ENCODE measurements at places on chromosomes 3 and 15. TPM values are rescaled to one million over a fixed set of nuclear protein-coding genes. Genes with fewer than 3 reads are reported as not detected.

The CLDN11 gene
- total RNA-seq = 0.69 TPM

The CCR4 gene
- total RNA-seq = not detected

The HIGD2B gene
- total RNA-seq = under 0.01 TPM

The LRRC28 gene
- total RNA-seq = 21.6 TPM

The ARID3B gene
- 2.0 TPM for total RNA-seq

The GOLGA6A gene
- 0.46 TPM for total RNA-seq

The ANKRD63 gene
- total RNA-seq = not detected

The KCNMB3 gene
- 1.4 TPM for total RNA-seq

The CNTN3 gene
- under 0.01 TPM for total RNA-seq

The TADA3 gene
- total RNA-seq = 58.8 TPM

The C3orf22 gene
- not detected for total RNA-seq

The GOLGA8Q gene
- 0.62 TPM for total RNA-seq

The LRRC34 gene
- 10.2 TPM for total RNA-seq

The CCR8 gene
- not detected for total RNA-seq

The CNOT10 gene
- total RNA-seq = 35.2 TPM

The AZI2 gene
- total RNA-seq = 70.3 TPM

The ARHGEF26 gene
- total RNA-seq = 16.7 TPM

The C3orf70 gene
- 7.6 TPM for total RNA-seq

The ACTRT3 gene
- total RNA-seq = 3.8 TPM

The ATP11B gene
- 85.9 TPM for total RNA-seq

The NEK10 gene
- 1.3 TPM for total RNA-seq

The AADACL2 gene
- not detected for total RNA-seq

The COL6A6 gene
- not detected for total RNA-seq

The BFSP2 gene
- 0.69 TPM for total RNA-seq

The EOMES gene
- 5.9 TPM for total RNA-seq

The PGBD4 gene
- 1.7 TPM for total RNA-seq

The SH2D7 gene
- total RNA-seq = not detected

The XCR1 gene
- total RNA-seq = not detected

The ITGA11 gene
- total RNA-seq = 0.34 TPM

The KPNA1 gene
- total RNA-seq = 45.2 TPM

The TMEM212 gene
- total RNA-seq = not detected

The RARB gene
- total RNA-seq = 1.3 TPM

The CLDN18 gene
- total RNA-seq = not detected

The CCDC13 gene
- total RNA-seq = not detected

The CHRFAM7A gene
- total RNA-seq = 0.15 TPM

The SEMA5B gene
- total RNA-seq = not detected

The WDR93 gene
- under 0.01 TPM for total RNA-seq

The SI gene
- not detected for total RNA-seq

The KLF15 gene
- total RNA-seq = 8.8 TPM

The FAM240A gene
- not detected for total RNA-seq

The RASGRP1 gene
- not detected for total RNA-seq

The PARL gene
- 44.7 TPM for total RNA-seq

The LINGO1 gene
- total RNA-seq = 4.7 TPM

The KLHL24 gene
- total RNA-seq = 25.3 TPM

The GOLGA8M gene
- total RNA-seq = not detected

All from melanocyte of skin (primary cell).